ENCODE measurements at places on chromosomes 1 and 21.

DNA sequence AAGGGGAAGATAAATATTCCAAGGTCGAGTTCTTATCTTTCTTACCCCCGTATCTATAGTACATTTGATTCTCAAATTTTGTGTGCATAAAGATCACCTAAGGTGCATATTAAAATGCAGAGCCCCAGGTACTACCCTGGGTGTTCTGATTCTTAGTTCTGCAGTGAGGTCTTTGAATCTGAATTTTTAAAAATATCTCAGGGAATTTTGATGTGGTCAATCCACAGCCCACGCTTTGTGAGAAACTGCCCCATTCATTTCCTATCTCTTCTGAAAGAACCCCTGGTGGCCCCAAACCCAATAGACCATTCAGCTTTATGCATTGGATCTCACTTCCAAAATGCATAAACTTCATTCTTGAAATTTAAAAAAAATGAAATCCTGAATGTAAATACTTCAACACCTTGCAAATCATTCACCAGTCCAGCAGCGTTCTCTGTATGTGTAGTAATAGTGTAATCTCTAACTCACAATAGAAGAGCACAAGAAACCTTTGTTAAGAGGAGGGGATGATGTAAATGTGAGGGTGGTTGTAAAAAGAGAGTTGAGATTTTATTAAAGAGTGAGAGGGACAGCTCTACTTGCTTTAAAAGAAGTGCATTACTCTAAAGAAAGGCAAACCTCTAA, 108.8 kb upstream of the ZP4 start:
- DNase-seq: no peak

DNA sequence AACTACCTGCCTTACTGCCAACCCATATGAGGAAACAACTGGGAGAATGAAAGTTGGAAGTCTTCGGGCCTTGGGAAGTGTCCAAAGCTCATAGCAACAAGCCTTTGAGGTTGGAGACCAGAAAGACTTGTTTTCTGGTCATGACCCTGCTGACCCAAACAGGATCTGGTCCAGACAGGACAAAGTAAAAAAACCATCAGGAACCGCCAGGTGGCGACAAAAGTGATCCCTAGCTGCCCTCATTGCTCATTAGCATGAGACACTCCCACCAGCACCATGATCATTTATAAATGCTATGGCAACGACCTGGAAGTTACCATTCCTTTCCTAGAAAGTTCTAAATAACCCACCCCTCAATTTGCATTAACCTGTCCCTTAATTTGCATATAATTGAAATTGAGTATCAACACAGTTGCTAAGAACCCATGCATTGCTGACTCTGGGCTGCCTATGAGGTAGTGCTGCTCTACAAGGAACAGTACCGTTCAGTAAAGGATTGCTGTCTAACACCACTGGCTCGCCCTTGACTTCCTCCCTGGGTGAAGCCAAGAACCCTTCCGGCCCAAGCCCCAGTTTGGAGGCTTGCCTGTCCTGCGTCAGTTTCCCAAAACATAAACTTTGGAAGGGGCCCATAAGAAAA, 89.0 kb downstream of the URB2 start:
- DNase-seq: no peak

- DNase-seq: no peak
Measured at GRCh38 chr21:31489014-31489413, 145.0 kb upstream of the TIAM1 start.

- no peak for DNase-seq
Measured at GRCh38 chr1:64335636-64336035, 132.2 kb downstream of the UBE2U start.

DNA sequence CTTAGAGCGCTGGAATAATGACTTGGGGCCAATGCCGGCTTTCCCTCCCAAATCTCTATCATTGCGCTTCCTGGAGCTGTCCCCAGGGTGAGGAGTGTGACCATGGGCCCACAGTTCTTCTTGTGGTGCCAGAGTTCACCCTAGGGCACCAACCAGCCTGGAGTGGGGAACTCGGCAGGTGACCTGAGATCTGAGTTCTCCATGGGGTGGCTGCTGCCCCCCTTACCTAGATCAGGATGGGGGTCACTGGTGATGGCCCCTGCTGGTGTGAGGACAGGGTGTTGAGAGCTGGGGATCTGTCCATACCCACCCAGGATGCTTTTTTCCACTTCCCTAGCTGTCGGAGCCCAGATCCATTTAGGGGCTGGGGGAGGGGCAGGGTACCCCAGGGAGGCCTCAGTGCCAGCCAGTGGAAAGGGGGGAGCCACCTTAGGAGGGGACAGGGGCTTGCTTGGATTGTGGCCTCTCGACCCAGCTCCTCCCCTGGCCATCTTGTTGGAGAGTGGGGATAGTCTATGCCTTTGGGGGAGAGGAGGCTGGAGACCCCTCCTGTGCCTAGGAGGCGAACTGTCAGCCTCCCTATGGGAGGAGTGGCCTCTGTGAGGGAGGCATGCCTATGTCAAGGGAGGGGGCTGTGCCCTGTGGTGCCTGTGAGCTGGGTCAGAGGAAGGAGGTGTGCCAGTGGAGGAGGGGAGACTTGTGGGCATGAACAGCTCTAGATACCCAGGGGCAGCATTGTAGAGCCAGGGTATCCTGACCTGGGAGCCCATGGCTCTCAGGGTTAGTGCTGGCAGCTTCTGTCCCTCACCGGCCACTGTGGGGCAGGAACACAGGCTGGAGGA, 1.7 kb downstream of the FOXO6 start:
- peak; percentile 34 for DNase-seq

DNA sequence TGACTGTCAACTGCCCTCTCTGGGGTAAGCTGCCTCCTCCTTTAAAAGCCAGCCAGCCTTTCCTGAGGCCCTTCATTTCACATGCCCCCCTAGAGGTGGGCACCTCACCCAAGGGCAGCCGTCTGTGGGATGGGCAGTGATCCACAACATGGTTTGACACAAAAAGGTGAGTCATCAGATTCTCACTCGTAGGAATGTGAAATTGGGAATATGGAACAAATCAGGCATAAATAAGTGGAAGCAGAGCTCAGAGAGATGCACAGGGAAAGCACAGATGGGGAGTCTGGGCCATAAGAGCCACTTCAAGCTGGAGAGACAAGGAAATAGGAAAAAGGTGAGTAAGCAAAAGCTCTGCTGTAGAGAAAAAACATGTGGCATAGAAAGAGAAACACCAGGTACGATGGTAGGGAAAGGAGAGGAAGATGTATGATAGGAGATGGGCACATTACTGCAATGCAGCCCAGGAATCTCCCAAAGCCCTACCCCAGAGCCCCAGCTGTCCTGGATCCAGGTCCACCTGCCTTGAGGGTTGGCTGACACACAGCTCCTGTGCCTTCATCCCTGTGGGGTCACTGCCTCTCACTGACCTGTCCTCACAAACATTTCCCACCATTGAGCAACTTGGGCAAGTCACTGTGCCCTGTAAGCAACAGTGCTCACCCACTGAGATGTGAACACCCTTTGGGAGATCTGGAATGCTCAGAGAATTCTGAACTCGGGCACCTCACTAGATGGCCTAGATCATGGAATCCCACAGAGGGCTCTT, 86.6 kb downstream of the ASTN1 start:
- DNase-seq: no peak

DNA sequence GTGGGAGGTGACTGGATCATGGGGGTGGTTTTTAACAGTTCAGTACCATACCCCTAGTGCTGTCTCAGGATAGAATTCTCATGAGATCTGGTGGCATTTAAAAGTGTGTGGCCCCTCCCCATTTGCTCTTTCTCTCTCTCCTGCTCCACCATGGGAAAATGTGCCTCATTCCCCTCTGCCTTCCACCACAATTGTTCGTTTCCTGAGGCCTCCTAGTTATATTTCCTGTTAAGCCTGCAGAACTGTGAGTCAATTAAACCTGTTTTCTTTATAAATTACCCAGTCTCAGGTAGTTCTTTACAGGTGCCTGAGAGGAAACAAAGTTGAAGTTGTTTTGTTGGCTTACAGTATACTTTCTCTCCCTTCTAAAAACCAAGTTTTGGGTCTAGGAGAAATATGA, 23.1 kb upstream of the SLC22A15 start:
- no peak for DNase-seq

- DNase-seq: no peak
Measured at GRCh38 chr1:57443004-57443403, 19.1 kb upstream of the DAB1 start.

DNA sequence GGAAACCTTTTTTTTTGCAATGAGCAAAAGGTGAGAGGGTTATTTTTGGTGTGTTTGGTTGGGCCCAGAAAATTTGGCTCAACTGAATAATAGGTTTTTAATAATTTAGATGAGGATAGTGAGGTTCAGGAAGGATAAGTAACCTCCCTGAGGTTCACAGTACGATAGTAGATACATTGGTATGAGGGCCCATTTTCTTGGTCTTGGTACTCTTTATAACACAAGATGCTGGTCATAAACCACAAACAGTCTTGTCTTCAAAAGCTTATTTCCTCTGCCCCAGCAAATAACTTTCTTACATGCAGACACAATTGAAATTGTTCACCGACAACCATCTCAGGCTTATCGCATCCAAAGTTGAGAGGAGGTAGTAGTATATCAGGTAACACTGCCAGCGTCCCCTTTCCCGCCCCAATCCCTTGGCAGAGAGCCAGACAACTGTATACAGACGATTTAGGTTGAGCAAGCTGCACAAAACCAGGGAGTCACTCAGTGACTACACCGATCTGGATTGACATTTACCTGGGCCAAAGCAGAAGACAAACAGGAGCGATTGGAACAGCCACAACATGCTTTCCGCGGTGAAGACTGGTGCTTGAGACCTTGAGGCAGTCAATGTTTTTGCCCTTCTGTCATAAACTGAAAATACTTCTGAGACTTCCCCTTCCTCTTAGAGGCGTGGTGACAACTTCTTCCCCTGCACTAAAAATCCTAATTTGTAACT, at the start of gene SLAMF6:
Gene SLAMF6 (minus strand): TSS at position 634 of the 724 bp plus-strand sequence. CDS start 63 bp downstream, at position 571.
- no peak for DNase-seq

DNA sequence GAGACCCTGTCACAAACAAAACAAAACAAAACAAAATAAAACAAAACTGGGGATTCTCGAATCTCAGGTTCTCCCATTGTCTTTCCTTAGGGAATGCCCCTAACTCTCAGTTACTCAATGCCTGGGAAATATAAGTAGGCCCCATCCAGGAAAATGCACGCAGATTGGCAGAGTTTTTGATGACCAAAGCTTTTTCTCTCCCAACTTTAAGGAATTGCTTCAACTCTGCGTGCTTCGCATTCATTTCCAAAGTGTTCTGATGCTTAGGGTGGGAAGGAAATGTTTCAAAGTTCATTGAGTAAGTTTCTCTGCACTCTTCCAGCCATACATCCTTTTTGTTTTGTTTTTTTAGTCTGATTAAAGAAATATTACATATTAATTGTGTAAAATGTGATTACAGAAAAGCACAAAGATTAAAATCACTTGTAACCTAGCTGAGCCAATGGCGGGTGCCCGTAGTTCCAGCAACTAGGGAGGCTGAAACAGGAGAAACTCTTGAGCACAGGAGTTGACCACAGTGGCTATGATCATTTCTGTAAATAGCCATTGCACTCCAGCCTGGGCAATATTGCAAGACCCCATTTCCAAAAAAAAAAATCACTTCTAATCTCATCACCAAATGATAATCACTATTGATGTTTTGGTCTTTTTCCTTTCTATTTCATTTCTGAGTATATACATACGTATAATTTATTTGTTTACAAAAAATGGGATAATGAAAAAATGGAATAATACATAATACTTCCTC, 18.4 kb upstream of the EVI5 start:
- no peak for DNase-seq

Measured in right hindlimb (tissue), 1 donor.